ENCODE measurements at places on chromosomes 6 and 20.

- no peak for DNase-seq
Observed at GRCh38 chr6:24089736-24090135, 36.3 kb upstream of the NRSN1 start.

DNA sequence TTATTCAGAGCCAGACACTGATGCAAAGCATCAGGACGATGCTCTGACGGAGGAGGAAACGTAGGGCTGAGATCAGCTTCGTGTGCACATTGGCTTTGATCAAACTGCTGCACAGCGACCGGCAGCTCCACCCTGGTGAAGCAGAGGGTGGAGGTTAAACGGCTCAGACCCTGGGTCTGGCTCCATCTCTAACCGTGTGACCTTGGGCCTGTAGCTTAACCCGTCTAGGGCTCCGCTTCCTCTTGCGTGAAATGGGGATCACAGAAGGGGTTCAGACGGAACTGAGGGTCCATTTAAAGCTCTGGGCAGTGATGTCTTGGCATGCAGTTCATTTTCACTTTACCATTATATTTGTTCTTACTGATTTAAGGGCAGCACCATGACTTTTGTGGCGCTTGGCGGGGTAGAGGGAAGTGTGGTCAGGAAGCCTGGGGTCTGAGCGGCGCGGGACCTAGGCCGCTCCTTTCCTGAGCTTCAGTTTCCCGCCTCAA lies 644 bp downstream of the RBL1 start:
- peak; percentile 42 for DNase-seq

DNA sequence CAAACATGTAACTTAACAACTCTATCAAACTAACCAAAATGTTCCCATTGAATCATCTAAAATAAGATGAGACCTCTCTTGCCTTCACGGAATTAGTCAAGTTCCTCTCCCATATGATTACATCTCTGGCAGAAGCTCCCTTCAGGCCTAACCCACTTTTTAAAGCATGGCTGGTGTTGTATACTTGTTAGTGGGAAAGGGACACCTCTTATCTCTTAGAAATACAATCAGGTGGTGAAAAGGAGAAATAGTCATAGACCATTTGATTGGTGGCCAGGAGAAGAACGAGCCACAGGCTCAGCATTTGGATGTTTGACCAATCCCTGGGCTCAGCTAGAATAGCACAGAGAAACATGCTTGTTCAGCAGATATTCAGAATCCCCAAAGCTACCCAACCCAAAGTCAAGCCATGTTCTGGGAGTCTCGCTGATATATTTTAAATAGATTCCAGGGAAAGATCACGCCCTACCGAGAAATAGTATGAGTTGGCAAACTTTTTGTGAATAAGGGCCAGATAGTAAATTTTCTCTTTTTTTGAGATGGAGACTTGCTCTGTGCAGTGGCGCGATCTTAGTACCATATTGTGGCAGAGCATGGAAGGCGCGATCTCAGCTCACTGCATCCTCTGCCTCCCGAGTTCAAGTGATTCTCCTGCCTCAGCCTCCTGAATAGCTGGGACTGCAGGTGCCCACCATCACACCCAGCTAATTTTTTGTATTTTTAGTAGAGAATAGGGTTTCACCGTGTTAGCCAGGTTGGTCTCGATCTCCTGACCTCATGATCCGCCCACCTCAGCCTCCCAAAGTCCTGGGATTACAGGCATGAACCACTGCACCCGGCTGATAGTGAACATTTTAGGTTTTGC lies 126.3 kb upstream of the MYLIP start:
- DNase-seq: no peak

DNA sequence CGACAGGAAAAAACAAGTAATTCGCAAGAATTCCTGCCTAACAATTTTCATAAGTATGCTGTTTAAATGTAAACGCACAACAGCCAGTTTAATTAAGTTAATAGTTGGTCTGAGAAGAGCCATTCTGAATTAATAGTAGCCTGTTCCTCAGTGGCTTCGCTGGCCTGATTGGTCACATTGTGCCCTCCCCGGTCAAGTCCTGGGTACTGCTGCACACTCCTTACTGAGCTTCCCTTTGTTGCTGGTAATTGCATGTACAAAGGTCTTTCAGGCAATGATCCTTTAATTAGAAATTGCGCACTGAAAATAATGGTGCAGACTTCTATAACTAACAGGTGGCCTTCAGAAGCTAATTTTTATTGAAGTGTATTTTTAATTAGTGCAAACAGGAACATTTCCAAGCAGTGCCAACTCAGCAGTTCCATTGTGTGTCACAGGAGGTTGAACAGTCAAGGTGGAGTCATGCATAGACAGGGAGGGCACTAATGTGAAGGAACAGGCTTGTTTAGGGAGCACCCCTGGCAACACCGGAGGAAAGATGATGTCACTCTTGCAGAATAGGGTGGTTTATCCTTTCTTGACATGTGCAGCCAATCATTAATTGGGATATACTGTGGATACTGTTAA lies 92.6 kb upstream of the SLC22A23 start:
- peak; percentile 96 for DNase-seq

GRCh38 chr6:29953001-29953441 lies 10.7 kb downstream of the HLA-A start:
- DNase-seq: no peak

DNA sequence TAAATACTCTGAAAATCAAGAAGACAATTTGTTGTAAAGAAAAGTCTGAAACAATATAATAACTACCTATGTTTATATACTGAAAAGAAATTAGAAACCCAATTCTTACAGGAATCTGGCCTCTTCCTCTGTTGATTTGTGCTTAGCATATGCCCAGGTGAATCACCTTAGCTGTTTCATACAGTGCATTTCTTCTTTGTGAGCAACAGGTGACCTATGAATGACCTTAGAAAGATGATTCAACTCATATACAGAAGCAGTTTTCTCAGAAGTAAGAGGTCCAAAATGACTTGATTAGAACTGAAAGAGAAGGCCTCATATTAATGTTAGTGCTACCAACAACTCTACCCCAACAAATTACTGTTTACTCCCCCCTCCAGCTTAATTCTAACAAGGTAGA lies 419.5 kb upstream of the ID4 start:
- no peak for DNase-seq

DNA sequence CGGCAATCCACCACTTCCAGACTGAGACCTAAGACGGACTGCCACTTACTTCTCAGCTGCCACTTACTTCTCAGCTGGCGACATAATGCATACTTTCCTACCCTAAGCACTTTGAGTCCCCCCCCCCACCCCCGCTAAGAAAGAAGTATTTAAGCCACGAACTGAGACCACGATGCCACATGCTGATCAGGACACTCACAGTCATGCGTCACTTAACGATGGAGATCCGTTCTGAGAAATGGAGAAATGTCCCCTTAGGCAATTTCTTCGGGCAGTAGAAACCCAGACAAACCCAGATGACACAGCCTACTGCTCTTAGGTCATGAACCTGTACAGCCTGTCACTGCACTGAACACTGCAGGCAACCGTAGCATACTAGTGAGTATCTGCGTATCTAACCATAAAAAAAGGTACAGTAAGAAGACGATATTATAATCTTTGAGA lies 690 bp downstream of the IFNGR1 start:
- peak; percentile 81 for DNase-seq

GRCh38 chr6:169793408-169793807 lies 42.0 kb downstream of the ERMARD start:
- DNase-seq: no peak

DNA sequence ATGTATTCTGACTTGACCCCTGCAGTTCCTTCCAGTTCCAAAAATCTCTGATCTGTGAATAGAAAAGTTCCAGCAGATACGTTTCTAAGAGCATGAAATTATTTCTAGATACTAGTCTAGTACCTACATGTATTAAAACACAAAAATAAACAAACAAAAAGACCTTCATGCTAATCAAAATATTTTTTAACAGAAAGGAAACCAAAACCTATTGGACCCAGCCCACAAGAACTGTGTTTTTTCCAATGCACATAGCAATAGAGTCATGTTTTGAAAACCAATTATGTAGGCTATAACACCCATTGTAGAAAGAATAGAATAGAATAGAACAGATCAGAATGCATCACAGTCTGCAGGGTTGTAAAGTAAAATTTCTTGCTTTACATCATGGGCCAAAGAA lies 158.6 kb upstream of the TNFAIP3 start:
- DNase-seq: no peak

GRCh38 chr6:95530176-95530819 lies 47.0 kb upstream of the MANEA start:
- no peak for DNase-seq

DNA sequence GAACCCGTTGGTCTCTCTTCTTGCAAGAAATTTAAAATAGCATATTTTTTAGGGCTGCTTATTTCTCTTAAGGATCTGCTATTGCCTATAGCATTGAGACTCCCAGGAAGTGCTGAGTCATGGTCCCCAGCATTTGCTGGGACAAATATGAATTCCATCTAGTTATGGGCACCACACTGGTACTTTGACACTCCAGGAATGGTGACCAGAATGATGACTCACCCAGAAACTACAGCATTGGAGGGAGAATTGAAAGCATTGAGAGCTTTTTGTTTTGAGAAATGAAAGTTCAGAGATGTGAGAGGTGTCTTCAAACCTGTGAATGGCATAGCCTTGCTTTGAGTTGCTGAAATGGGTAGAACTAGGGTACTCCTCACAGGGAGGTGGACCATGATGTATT lies 699.7 kb downstream of the DHX35 start:
- no peak for DNase-seq
